T-helper 1 cell (primary cell): ENCODE measurements at places on chromosomes 3 and 15.

DNA sequence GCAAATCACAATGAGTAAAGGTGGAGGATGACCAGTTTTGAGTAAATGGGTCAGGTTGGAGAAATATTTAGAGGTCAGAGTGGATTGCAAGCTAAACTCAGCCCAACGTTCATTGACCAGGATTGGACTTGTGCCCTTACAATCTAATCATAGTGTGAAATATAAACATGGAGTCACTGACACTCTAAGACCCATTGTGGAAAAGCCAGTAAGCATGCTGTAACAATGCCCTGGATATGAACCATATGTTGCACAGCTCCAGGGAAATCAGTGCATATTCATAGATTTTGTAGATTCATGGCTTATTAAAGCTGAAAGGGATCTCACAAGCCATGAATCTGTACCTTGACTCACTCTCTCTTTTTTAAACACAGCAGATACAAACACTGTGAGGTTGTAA is 660.2 kb upstream of the LMCD1 start:
- no peak for DNase-seq

DNA sequence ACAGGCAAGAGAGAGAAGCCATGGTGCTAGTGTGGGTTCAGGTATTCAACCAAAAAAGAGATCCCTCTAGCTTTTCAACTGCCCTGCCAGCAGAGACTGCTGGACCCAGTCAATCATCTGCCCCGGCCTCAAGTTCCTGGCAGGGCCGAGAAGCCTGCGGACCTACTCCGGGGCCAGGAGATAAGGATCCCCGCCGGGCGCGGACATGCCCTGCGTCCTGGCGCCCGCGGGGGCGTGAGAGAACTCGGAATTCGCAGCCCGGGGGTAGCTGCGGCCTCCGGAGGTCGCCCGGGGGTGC is 821 bp upstream of the MAGI1 start:
- DNase-seq, result no peak

DNA sequence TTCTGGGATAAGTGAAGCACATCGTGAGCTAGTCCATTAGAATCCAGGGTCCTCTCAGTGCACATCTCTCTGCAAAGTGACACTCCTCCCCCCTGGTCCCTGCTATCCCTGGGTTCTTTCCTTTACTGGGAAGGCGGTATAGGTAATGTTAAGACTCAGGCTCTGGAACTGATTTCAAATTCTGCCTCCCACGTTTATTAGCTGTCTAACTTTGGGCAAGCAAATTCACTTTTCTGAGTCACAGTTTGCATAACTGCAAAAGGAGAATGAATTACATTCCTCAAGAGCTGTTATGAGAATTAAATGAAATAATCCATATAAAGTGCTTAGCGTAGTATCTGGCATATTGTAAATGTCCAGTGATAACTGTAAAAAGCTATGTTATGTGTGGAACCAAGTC is 168.1 kb upstream of the LRRN1 start:
- DNase-seq, result no peak

- DNase-seq, result no peak
Measured at GRCh38 chr3:33167716-33168336, 50.8 kb downstream of the SUSD5 start.

DNA sequence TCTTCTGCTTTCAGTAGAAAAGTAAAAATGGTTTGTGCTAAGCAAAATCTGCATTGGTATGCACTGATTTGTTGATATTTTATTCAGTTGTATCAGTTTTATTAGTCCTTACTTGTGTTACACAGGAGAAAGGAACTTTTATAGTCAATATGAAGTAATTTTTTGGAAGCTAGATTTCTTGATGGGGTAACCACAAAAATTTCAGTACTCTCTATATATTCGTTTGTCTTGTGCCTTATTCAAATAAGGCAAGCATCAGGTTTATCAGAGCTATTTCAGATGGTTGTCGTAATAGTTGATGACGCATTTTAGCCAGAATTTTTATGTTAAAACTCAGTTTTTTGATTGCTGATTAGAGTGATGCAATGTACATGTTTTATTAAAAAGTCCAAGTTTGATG is 50.7 kb upstream of the NIPA1 start:
- no peak for DNase-seq

- no peak for DNase-seq
Measured at GRCh38 chr15:71654720-71655174, 155.6 kb upstream of the NR2E3 start.

- DNase-seq, result no peak
Measured at GRCh38 chr3:128480717-128481437, 12.1 kb downstream of the GATA2 start.

DNA sequence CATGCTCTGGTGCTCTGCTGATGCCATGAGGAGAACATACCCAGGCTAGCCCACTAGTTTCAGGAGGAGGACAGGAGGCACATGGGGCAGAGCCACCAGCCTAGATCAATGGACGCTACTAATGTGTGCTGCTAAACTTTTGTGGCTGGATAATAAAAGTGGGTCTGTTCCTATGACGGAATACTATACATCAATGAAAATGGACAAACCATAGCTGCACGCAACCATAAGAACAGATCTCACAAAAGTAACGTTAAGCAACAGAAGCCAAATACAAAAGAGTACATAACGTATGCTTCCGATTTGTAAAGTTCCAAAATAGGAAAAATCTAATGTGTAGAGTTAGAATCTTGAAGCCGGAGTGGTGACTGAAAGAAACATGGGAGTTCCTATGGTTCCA is 11.5 kb downstream of the B4GALT4 start:
- no peak for DNase-seq

- no peak for DNase-seq
Measured at GRCh38 chr3:42302924-42303634, 37.1 kb upstream of the CCK start.

GRCh38 chr3:128476659-128477058 is 10.0 kb upstream of the DNAJB8 start:
- no peak for DNase-seq
